ENCODE measurements at places on chromosomes 5 and 9.
A peak's percentile ranks its signal among the peaks of the same experiment; 100 is the strongest.

- peak within 1 kb of the TSS; percentile 44 for H3K4me3 ChIP-seq
- H3K27me3 ChIP-seq = peaks cover 67% of the 10 kb centered on the region
- peak; percentile 42 for DNase-seq
These were observed at the start of gene PCDH1 for GRCh38 chr5:141878186-141878710. PCDH1 (minus strand) TSS chr5:141878410; CDS start chr5:141878262, 148 bp downstream.

DNA sequence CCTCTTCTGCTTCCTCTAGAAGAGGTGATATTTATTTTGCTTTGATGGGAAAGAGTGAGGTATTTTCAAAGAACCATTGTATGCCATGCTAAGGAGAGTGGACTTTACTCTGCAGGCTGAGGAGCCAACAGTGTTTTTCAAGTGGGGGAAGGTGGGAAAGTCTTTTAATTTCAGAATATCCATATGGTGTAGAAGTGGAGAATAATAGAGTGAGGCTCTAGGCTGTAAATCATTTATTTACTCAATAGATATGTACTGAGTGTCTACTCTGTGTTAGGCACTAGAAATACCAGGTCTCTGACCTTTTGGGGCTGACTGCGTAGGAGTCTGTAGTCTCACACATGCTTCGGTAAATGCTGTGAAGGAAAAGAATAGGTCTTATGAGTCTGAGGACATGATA is 30.7 kb upstream of the TENT2 start:
- H3K27me3 ChIP-seq = no peaks in the 10 kb centered on the region
- no peak for DNase-seq
- H3K4me3 ChIP-seq = no peak overlapping the region
- H3K36me3 ChIP-seq = no peaks in the 10 kb centered on the region
- no peak overlapping the region for H3K27ac ChIP-seq

DNA sequence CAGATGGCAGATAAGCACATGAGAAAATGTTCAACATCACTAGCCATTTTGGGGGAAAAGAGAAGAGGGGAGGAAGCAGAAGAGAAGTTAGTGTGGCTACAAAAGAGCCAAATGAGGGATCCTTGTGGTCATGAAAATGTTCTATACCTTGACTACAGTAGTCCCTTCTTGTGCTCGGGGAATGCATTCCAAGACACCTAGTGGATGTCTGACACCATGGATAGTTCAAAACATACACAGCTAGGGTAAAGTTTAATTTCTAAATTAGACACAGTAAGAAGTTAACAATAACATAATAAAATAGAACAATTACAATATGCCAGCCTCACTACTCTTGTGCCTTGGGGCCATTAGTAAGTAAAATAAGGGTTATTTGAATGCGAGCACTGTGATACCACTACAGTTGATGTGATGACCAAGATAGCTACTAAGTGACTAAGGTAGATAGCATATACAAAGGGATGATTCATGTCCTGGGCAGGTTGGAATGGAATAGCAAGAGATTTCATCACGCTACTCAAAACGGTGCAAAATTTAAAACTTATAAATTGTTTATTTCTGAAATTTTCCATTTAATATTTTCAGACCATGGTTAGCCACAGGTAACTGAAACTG is 344.1 kb downstream of the NR2F1-AS1 start:
- H3K27me3 ChIP-seq = no peaks in the 10 kb centered on the region
- no peaks in the 10 kb centered on the region for H3K4me1 ChIP-seq
- H3K27ac ChIP-seq = peak overlapping the region; percentile 31
- DNase-seq = peak; percentile 81
- H3K4me3 ChIP-seq = no peak overlapping the region

- H3K4me3 ChIP-seq = no peak overlapping the region
- H3K36me3 ChIP-seq = no peaks in the 10 kb centered on the region
- H3K4me1 ChIP-seq = no peaks in the 10 kb centered on the region
- no peaks in the 10 kb centered on the region for H3K27me3 ChIP-seq
- no peak for DNase-seq
- H3K27ac ChIP-seq = no peak overlapping the region
These were observed 213.6 kb upstream of the KCNN2 start for GRCh38 chr5:114148253-114148652.

DNA sequence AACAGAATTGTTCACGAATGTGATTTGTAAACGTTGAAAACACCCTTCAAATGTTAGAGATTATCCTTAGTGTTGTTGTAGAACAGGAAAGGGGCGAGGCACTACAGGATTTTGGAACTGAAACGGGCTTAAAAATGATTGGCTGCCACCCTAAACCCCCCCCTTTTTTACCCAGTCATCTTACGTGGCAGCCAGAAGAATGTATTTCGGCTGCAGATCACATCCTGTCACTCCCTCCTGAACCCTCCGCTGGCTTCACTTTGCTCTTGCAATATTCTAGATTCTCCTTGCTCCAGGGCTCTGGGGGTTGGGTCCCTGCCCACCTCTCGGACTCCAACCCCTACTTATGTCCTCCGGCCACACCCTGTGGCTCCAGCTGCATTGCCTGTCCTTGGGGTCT is 13.9 kb upstream of the UNC5A start:
- peaks cover 26% of the 10 kb centered on the region for H3K27me3 ChIP-seq
- H3K4me3 ChIP-seq = no peak overlapping the region
- no peak overlapping the region for H3K27ac ChIP-seq
- no peaks in the 10 kb centered on the region for H3K36me3 ChIP-seq
- no peak for DNase-seq

GRCh38 chr5:168578538-168579487 is at the start of gene PANK3:
PANK3 (minus strand) TSS chr5:168579368; CDS start chr5:168579283, 85 bp downstream.
- H3K4me1 ChIP-seq = peaks cover 7% of the 10 kb centered on the region
- no peak for DNase-seq
- H3K27ac ChIP-seq = peak within 1 kb of the TSS; percentile 92
- peak within 1 kb of the TSS; percentile 67 for H3K4me3 ChIP-seq
- H3K36me3 ChIP-seq = no peaks in the 10 kb centered on the region

DNA sequence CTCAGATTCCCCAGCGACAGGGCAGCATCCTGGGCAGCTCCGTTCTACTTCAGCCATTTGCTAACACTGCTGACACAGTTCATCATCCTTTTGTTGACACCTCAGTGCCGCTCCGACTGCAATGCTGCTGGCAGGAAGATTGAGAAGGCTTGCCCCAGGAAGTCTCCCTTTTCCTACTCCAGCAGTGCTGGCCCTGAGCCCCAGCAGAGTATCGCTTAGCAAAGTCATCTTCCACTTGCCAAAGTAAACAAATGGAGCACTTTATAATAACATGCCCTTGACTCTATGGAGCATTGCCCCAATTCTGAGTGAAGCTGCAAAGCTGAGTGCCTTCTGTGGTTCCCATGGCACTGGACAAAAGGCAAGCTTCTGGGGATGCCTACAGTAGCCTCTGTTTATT is 32.2 kb downstream of the PRLR start:
- peak; percentile 90 for DNase-seq
- H3K27me3 ChIP-seq = peaks cover 16% of the 10 kb centered on the region
- no peaks in the 10 kb centered on the region for H3K36me3 ChIP-seq
- H3K4me1 ChIP-seq = peaks cover 6% of the 10 kb centered on the region
- H3K4me3 ChIP-seq = no peak overlapping the region
- H3K27ac ChIP-seq = no peak overlapping the region

DNA sequence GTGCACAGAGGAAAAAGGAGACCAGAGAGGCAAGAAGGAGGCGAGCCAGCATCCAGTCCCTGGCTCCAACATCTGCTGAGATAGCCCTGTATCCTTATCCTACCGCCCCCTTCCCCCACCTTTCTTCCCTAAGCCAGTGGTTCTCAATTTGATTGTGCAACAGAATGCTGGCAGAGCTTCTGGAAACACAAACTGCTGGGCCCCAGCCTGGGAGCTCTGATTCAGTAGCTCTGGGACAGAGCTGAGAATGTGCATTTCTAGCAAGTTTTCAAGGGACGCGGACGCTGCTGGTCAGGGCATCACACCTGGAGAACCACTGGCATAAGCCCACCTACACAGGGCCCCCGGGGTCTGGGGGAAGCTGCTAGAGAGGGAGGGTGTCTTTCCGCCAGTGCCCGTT is 21.1 kb downstream of the AK8 start:
- H3K27me3 ChIP-seq = peaks cover 5% of the 10 kb centered on the region
- H3K36me3 ChIP-seq = no peaks in the 10 kb centered on the region

DNA sequence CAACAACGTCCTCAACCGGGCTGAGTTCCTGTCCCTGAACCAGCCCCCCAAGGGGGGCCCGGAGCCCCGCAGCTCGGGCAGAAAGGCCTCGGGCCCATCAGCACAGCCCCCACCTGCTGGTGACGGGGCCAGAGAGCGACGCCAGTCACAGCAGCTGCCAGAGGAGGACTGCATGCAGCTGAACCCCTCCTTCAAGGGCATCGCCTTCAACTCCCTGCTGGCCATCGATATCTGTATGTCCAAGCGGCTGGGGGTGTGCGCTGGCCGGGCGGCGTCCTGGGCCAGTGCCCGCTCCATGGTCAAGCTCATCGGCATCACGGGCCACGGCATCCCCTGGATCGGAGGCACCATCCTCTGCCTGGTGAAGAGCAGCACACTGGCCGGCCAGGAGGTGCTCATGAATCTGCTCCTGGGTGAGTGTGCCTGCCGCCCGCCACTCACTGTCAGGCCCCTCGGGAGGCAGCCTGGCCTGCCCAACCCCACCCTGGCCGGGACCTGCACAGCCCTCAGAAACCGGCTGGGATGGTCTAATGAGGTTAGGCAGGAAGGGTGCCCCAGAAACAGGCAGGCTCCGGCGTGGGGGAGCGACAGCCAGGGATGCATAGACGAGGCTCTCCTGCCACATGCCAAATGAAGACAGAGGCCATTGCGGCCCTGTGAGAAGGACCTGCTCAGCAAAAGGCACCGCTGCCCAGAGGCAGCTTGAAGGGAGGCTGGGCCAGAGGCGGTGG is 678 bp downstream of the PLPP7 start:
- H3K27ac ChIP-seq = peak overlapping the region; percentile 80
- peak overlapping the region; percentile 30 for H3K4me3 ChIP-seq
- peaks cover 2% of the 10 kb centered on the region for H3K4me1 ChIP-seq

DNA sequence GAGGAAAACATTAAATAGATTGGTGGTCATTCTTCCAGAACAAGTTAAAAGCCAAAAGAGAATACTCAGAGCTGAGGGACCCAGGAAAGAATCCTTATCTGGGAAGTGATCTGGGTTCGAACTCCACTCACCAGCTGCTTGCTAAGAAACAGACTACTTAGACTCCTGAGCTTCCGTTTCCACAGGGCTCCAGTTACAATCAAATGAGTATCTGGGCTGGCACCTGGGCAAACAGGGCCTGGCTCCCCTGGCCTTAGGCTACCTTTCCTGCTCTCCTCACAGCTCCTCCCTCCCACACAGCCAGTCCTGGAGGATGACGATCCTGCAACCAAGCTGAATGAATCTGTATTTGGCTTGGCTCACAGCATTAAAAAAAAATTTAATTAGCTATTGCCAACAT is 2.5 kb downstream of the MAPK9 start:
- no peak for DNase-seq
- no peaks in the 10 kb centered on the region for H3K27me3 ChIP-seq
- H3K4me3 ChIP-seq = no peak overlapping the region
- no peak overlapping the region for H3K27ac ChIP-seq

Measured in fibroblast of lung (primary cell).